GM23248 (cell line): ENCODE measurements at places on chromosomes 6 and 20. TPM values are rescaled to one million over a fixed set of nuclear protein-coding genes. Genes with fewer than 3 reads are reported as not detected.

Gene VIP
- 0.32 TPM in 1 of 2 replicates, not detected in the other for total RNA-seq

Gene ELOVL2
- 0.32 and 0.76 TPM in 2 replicates for total RNA-seq

Gene MYBL2
- 6.1 and 8.1 TPM in 2 replicates for total RNA-seq

Gene PRSS35
- total RNA-seq, result not detected in 2 replicates

Gene PAX1
- not detected in 2 replicates for total RNA-seq

Gene ELOVL4
- 7.0 and 8.5 TPM in 2 replicates for total RNA-seq

Gene SLC17A1
- total RNA-seq, result not detected in 2 replicates

Gene SERINC1
- total RNA-seq, result 346 and 367 TPM in 2 replicates
